ENCODE measurements at places on chromosomes 7 and 10.
A peak's percentile ranks its signal among the peaks of the same experiment; 100 is the strongest.

DNA sequence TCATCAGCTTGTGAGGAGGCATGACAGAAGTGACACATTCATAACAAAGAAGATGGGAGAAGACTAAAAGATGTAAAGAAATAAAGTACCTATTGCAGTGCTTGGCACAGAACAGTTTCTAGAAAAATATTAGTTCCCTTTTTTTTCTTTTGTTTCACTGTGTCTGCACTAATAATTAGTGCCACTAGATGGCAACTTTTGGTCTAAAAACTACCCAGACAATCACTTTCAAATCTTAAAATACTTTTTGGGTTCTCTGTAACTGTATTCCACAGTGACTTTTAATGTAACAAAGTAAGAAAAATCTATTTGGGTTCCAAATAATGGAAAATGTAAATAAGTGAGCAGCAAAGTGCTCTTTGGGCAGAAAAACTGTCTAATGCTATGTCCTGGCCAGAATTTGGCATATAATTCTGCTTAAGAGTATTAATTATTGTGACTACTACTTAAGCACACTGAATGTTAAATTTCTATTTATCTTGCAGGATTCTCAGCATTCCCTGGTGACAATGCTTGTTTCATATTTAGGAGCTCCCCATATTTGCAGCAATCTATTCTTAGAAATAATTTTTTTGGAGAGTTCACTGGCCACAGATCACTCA, 134.8 kb upstream of the KIF5B start:
- DNase-seq, result peak; percentile 79

DNA sequence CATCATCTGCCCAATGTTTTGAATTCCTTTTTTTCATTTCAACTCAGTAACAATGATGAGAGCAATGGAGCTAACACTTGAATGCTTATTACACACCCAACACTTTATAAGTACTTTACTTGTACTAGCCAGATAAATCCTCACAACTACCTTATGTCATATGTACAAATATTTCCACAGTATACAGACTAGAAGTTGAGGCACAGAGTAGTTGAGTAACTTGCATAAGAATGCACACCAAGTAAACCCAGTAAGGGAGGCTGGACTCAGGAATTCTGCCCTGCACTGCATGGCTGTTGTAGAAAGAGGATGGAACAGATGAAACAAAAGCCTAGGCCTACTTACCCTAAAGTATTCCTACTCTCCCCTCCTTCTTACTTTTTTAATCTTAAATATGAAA, 15.8 kb downstream of the DPY19L1 start:
- no peak for DNase-seq

DNA sequence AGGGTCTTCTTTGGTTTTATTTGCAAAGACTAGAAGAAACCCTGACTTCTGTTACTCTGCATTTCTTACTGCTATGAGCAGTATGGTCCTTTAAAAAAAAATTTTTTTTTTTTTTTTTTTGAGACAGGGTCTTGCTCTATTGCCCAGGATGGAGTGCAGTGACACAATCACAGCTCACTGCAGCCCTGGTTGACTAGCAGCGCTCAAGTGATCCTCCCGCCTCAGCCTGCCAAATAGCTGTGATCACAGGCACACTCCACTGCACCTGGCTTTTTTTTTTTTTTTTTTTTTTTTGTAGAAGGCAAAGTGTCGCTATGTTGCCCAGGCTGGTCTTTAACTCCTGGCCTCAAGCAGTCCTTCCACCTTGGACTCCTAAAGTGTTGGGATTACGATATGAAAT, 17.4 kb downstream of the CNNM2 start:
- no peak for DNase-seq

DNA sequence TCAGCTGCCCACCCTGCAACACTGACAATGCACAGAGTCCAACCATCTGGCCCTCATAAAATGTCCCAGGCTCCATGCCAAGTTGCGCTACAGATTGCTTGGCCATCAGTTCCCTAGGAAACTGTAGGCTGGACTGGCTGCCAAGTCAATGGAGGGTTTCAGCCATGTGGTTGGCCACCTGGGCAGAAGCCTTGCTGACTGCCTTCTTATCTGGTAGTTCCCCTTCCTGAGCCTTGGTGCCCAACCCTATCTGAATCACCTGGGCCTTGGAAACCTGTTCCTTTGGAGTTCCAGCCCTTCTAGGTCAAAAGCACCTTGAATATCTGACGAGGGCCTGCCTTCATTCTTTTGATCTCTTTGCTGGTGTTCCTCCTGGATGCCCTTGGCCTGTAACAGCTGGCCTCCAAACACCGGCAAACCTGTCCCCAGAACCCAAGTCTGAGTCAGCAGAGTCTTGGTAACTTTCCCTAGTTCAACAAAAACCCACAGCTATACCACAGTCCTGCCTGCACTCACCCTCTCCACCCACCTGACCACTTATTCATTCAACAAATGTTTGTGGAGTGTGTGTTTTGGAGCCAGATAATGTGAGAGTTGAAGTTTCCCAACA, 37.4 kb upstream of the KDM7A start:
- DNase-seq, result peak; percentile 40

GRCh38 chr7:81211204-81211933, 292.5 kb upstream of the SEMA3C start:
- no peak for DNase-seq

DNA sequence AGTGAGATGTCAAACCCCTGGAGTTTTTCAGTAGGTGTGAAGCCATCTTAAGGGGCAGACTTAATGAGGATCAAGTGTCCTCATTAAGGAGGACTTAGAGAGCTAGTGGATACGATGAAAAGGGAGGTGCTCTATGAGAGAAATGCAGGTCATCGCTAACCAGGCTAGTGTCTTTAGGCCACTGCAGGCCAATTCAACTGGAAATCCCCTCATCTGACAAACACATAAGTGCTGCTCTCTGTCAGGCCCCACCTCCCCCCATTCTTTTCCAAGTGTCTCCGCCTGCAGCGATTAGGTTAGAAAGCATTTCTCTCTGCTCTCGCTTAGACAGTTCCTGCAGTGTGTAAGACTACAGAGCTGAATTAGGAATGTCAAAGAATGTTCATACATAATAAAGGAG, 33.7 kb downstream of the RBM28 start:
- DNase-seq, result peak; percentile 78
